ENCODE measurements at places on chromosomes 6 and 20.

DNA sequence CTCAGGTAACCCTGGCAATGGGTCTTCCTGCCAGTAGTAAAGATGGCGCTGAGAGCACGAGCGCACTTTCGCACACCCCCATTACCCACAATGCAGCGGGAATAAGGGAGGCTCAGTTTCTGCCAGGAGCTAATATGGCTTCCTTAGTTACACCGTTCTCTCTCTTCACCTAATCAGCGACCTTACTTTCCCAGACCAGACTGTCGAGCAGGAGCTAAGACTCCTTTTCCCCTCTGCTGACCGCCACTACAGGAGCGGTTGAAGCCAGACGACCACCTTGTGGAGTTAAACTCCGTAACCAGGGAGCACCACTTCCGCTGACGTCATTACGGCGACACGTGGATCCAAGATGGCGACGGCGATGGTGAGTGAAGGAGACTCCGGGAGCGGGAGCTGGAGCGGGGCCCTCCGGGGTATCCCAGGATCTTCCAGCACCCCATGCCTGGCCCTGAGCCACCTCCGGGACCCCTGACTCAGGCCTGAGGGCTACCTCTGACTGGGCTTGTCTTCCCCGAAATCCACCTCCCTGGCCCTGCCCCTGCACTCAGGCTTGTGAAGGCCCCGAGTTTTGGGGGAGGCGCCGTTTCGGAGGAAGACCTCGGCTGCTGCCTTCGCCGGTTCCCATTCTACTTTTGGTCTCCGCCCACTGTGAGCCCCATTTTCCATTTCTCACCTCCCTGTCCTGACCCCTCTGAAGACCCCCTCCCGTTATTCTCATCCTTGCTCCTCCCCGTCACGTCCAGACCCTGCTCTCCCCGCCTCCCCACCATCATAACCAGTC is at the start of gene TM9SF4:
Gene TM9SF4, plus strand, starts transcription at position 323 of the 781 bp plus-strand sequence. Its CDS starts 27 bp downstream, at position 350.
- peak; percentile 94 for DNase-seq

DNA sequence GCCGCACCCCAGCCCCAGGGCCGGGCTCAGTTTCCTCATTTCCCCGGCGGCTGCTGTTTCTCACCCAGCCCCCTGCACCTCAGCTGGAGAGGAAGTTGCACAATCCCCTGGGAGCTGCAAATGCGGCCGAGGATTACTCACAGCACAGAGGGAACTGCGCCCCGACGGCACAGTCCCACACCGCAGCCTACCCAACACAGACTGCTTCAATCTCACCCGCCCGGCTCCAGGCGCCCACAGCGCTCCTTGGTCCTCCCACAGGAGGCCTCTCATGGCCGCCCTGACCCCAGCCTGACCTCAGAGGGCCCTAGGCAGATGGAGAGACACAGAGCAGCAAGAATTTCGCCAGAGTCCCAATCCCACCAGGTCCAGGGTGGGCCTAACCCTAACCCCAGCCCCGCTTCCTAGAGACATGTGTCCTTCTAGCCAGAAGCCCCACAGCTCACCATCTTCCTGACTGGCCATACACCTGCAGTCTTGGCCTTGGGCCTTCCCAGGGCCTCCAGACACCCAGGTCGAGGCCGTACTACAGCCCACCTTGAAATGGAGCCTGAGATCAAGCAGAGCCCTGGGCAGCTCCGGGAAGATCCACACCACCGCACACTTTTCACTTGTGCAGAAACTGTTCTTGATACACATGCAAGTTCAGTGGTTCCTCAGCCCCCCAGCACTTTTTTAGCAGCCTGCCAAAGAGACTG is 11.7 kb downstream of the TFEB start:
- DNase-seq: no peak

DNA sequence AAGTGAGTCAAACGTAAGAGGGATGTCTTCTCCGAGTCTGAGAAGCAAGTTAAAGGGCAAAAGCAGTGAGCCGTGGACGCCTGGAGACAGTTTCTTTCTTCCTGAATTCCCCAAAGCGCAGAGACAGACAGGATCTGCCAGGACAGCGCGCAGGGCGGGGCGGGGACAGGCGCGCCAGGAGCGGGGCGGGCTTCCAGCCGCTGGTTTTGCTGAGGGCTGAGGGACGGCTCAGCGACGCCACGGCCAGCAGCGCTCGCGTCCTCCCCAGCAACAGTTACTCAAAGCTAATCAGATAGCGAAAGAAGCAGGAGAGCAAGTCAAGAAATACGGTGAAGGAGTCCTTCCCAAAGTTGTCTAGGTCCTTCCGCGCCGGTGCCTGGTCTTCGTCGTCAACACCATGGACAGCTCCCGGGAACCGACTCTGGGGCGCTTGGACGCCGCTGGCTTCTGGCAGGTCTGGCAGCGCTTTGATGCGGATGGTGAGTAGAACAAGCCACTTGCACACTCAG is at the start of gene SCGN:
Gene SCGN, plus strand, starts transcription at position 209 of the 509 bp plus-strand sequence. Its CDS starts 189 bp downstream, at position 398.
- peak; percentile 78 for DNase-seq

GRCh38 chr6:35048631-35049083 is 92.5 kb downstream of the TCP11 start:
- peak; percentile 51 for DNase-seq

DNA sequence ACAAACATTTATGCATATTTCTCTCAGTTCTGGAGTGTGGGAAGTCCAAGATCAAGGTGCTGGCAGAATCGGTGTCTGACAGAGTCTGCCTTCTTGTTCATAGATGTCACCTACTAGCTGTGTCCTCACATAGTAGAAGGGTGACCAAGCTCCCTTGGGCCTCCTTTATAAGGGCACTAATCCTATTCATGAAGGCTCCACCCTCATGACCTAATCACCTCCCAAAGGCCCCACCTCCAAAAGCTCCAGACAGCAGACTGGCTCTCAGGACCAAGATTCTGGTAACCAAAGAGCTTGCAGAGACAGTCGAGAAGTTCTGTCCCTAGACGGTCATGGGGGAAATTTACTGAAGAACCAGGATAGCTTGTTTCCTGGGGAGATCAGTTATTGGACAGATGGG is 139.1 kb downstream of the COL9A1 start:
- DNase-seq: no peak

DNA sequence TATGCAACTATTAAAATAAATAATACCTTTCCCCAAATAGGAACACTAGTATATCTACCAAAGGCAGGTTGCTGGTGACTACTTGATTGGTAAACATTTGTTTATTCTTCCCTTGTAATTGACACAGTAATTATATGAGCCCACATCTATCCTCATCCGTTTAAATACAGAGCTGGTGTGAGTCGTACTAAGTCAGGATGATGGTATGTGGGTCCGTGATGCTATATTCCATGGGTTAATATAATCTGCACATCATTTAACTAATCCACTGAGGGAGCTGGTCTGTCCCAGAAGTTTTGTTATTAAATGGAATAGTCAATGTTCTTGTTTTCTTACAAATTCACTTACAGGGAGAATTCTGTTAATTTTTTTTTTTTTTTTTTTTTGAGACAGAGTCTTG is 164.0 kb upstream of the AGPAT4 start:
- no peak for DNase-seq

- DNase-seq: no peak
Observed at GRCh38 chr20:17225851-17226409, 910 bp upstream of the PCSK2 start.

DNA sequence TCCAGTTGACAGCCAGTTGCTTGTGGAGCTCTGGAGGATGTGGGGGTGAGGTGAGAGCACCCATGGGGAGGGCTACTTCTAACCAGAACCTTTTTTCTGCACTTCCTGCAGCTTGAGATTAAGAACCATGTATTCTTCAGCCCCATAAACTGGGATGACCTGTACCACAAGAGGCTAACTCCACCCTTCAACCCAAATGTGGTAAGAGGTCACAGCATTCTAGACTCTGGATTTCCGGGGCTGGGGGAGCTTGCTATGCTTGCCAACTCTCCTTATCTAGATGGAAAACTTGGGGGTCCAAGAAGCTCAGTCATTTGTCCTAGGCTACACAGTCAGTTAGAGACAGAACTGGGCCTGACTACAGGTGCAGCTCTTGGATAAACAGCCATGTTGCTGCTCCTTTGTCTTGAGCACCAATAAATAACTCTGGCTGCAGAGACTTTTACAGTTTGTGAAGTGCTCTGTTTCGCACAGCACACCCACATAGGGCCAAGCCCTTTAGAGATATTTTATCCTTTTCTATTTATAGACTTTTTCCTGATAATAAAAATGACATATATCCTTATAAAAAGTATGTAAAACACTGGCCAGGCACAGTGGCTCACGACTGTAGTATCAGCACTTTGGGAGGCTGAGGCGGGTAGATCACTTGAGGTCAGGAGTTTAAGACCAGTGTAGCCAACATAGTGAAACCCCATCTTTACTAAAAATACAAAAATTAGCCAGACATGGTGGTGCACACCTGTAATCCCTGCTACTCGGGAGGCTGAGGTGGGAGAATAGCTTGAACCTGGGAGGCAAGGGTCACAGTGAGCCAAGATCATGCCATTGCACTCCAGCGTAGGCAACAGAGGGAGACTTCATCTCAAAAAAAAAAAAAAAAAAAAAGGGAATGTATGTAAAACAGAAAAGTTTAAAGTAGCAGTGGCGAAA is 10.6 kb upstream of the IFT52 start:
- no peak for DNase-seq

DNA sequence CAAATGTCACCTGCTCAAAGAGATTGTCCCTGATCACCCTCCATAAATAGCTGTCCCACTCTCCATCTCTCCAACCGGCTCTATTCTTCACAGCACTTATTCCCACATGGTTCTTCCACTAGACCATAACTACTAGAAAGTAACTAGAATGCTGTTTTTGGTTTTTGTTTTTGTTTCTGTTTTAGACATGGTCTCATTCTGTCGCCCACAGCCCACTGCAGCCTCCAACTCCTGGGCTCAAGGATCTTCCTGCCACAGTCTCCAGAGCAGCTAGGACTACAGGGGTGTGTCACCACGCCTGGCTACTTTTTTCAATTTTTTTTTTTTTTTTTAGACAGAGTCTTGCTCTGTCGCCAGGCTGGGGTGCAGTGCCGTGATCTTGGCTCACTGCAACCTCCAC is 12.2 kb downstream of the MMP24 start:
- no peak for DNase-seq
